ENCODE measurements at places on chromosomes 13 and 19.

- DNase-seq = no peak
These were observed 13.6 kb upstream of the STRN4 start for GRCh38 chr19:46759817-46760333.

DNA sequence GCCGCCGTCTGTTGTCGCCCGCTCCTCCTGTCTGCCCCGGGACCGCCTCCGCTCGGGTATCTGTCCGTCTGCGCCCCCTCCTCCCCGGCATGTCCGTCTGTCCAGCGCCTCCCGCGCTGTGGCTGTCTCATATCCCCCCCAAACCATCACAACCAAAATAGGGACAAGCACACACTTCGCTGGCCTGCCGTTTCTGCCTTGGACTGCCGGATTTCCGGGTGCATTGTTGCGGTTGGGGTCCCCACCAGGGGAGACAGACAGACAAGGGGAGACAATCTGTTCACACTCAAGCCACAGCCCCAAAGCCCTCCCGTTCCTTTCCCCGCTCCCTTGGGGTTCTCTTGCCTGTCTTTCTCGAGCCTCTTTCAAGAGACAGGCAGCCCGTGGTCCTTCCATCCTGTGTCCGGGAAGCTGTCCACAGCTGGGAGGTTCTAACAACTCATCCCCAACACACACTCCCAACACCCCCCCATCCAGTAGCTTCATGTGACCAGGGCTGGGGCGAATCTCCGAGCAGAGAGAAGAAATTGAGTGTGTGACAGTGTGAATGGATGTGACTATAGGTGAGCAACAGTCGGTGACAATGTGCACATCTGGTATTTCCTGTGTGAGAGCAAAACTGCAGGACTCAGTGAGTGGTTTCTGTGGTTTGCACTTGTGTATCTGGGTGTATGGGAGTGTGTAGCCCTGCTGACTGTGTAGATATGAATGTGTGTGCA is 16.5 kb upstream of the FOSB start:
- DNase-seq = no peak

DNA sequence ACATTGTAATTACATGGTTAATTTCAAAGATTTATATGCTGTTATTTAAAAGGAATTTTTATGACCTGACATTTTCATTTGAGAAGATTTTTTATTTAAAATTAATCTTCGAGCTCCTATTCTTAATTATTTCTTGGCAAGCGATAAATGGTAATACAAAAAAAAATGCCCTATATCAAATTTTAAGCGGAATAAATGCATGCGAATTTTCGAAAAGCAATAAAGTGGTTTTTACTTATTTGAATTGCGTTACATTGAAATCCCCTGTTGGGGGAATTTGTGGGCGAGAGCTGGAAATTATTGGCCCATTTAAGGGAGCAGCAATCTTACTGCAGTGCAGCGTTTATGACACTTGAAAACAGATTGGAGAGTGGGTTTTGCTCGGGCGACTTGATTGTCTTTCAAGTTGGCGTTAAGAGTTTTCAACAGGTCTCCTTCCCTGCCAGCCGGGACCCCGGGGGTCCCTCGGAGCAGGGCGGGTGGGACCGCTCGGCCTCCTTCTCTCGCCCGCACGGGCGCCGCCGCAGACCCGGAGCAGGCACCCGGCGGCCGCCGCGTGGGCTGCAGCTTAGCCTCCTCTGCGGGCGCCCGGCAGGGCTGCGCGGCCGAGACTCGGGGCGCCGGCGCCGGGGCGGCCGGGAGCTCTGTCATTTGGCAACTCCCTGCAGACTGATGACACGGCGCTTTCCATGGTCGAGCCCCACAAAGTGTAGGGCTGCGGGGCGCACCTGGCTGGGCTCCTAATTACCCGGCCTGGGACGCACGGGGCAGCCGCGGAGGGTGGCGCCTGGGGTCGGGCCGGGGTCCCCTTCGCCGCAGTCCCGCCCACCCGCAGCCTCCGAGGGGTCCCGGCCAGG is 255.1 kb upstream of the SOX21 start:
- DNase-seq = no peak

DNA sequence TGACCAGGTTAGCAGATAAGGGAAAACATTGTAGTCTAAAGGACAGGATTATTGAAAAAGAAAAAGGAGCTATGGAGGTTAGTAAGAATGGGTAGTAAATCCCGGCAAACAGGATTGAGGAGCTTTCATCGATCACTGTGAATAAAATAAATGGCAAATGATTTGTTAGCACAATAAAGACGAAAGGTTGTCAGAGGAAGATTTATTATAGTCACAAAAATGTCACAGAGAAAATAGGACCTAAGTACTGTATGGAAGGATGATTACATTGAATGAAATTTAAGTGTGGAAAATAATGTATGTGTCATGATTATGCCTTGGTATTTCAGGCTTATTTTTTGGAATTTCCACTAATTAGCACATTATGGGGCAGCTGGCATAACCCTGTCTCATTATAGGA is 519.2 kb upstream of the SLITRK6 start:
- no peak for DNase-seq

DNA sequence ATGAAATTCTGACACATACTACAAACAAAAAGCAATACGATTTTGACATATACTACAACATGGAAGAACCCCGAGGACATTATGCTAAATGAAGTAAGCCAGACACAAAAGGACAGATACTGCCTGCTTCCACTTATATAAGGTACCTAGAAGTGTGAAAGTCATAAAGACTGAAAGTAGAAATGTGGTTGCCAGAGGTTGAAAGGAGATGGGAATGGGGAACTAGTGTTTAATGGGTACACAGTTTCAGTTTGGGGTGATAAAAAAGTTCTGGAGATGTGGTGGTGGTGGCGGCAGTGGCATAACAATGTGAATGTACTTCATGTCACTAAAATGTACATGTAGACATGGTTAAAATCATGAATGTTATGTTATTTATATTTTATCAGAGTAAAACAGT is 12.1 kb upstream of the NDFIP2 start:
- no peak for DNase-seq

GRCh38 chr13:62060570-62060969 is 644.9 kb upstream of the PCDH20 start:
- DNase-seq = no peak

DNA sequence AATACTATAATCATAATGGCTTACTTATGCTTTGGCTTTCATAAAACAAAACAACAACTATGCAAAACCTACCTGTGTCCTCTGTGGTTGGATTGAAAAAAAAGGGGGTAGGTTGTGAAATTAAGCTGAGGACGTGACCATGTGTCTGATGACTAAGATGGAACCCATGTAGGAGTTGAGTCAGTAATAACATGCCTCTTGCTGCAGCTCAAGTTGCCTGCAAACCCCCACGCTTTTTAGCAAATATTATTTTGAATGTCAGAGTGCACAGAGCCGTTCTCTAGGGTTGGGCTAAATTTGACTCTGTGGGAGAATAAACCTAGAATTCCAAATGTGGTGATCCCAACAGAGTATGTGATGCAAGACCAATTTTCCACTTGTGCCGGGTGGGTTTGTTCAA is 209.3 kb downstream of the KCNRG start:
- DNase-seq = no peak

GRCh38 chr19:7685546-7686445 is 5.2 kb downstream of the TRAPPC5 start:
- no peak for DNase-seq

DNA sequence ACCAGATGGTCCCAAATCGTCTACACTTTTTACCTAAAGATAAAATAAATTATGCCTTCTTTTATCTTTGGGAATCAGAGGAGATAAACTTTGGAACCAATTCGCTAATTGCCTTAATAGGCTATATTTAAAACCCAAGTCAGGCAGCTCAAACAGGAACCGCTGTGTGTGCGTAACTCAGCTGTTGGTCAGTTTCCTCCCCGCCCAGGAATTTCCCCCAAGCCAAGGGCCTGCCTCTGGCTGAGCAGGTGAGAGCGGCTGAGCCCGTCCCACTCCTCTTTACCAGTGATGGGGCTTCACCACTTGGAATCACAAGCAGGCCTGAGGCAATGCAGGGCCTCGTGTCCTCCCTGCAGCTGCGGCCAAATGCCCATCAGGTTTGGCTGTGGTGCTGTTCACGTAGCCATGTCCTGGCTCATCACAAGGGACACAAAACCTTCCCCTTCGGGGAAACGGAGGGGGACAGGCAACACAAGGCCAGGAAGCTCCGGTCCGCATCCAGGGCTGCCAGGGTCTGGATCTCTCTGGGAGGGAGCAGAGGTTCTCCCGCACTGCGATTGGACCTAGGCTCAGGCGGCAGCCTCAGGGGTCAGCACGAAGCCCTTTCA is 503 bp upstream of the SLC7A9 start:
- peak; percentile 61 for DNase-seq

- peak; percentile 28 for DNase-seq
These were observed 6.7 kb upstream of the C13orf46 start for GRCh38 chr13:113980489-113981064.

- DNase-seq = no peak
These were observed 36.7 kb downstream of the USPL1 start for GRCh38 chr13:30654430-30654829.

DNA sequence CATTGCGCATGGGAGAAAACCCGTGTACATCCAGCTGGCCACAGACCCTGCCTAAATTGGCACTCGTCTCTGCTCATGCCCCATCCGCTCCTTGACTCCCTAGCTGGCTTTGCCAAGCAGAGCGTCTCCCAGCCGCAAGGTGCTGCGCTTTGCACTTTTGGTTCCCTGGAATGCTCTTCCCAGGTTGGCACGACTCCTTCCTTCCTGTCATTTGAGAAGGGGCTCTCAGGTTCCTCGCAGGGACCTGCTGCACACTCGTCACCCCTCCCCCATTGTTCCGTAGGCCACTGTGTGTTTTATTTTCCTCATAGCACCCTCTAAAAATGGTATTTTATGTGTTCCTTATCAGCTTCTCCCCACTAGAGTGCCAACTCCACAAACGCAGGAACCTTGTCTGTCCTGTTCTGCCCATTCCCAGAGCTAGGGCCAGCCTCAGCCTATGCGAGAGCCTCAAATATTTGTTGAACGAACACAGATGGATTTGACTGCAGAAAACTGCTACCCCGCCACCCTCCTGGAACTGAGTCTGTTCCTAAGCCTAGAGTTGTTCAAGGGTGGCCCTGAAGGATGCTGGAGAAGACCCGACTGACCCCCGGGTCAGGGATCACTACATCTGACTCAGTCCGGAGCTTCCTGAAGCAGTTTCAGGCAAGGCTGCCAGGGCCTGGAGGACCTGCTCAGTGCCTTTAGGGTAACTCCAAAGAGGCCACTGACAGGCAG is 8.4 kb upstream of the CEBPA start:
- DNase-seq = no peak

GRCh38 chr13:96388598-96388997 is 298.7 kb downstream of the HS6ST3 start:
- no peak for DNase-seq

- peak; percentile 18 for DNase-seq
These were observed 4.4 kb upstream of the C3 start for GRCh38 chr19:6724631-6725492.

DNA sequence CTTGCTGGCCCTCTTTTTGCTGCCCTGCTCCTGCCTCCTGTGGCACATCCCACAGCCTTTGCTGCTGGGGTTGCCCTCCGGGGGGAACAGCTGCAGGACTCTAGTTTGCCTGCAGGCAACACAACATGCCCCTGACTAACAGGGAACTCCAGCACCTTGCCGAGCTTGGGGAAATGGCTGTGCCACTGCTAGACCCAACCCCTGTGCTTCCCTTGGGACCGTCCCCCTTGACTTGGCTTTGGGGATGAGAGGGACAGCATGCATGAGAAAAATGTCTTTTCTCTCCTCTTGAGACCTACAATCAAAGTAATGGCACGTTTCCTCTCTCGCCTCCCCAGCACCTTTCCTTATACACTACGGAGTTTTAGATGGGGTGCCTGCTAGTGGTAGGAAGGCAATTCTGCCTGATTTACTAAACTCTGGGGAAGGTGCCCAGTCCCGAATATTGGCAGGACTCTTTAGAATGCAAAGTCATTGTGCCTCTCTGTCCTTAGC is 12.4 kb upstream of the VWA8 start:
- DNase-seq = no peak

GRCh38 chr13:97567510-97568243 is 133.7 kb downstream of the RAP2A start:
- no peak for DNase-seq

- DNase-seq = no peak
These were observed 348.3 kb downstream of the LIG4 start for GRCh38 chr13:107866941-107867623.

GRCh38 chr13:26872525-26873385 is 112.2 kb upstream of the GPR12 start:
- peak; percentile 64 for DNase-seq

DNA sequence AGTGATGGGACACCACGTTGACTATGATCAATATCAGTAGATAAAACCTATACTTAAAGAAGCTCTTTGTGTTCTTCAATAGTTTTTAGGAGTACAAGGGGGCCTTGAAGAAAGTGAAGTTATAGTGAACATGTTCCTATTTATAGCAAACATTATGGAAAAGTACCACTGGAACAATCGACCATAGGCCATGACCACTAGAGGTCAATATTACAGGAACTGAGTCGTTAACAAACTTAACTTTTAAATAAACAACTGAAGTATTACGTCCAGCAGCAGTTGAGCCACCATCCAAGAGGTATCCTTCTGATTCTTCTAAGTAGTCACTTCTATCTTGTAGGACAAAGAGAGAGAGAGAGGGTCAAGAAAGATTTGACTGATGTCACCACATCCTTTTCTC is 391.0 kb upstream of the SLITRK5 start:
- no peak for DNase-seq

GRCh38 chr19:17830567-17831418 is 9.5 kb upstream of the INSL3 start:
- DNase-seq = no peak

GRCh38 chr13:51797664-51798488 is 6.1 kb downstream of the DHRS12 start:
- DNase-seq = no peak

GRCh38 chr13:66128201-66128600 is 1101.9 kb downstream of the PCDH9 start:
- no peak for DNase-seq

GRCh38 chr13:69904784-69905183 is 202.8 kb upstream of the ATXN8OS start:
- no peak for DNase-seq

GRCh38 chr19:38274739-38275138 is 10.4 kb downstream of the SPINT2 start:
- no peak for DNase-seq

DNA sequence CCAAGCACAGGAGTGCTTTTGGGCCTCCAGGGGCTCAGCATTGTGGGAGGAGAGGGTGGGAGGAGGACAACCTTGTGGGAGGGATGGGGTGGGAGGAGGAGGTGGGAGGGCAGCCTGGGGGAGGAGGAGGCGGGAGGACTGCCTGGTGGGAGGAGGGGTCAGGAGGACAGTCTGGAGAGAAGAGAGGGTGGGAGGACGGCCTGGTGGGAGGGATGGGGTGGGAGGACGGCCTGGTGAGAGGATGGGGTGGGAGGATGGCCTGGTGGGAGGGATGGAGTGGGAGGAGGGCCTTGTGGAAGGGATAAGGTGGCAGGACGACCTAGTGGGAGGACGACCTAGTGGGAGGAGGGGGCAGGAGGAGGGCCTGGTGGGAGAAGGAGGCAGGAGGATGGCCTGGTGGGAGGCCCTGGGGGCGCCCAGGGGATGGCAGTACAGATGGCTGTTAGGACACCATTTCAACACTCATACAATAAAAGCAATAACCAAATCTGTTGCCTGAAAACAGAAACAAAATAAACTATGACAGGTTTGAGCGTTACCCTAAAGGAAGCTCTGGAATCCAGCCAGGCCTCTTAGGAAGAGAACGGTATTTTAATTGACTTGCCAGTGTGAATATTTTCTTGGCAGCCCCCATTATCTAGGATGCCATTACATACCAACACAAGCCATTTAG is 63.7 kb downstream of the CRYL1 start:
- no peak for DNase-seq

GRCh38 chr13:21453387-21454081 is 5.6 kb downstream of the ZDHHC20 start:
- no peak for DNase-seq

Data from Right ventricle myocardium inferior (tissue), 1 donor.